Dermis lymphatic vessel endothelial cell (primary cell): ENCODE measurements at places on chromosomes 4 and X. TPM values are rescaled to one million over a fixed set of nuclear protein-coding genes. Genes with fewer than 3 reads are reported as not detected.

Gene PLS3
- total RNA-seq: 320 and 419 TPM in 2 replicates

Gene TRIM61
- not detected in 2 replicates for total RNA-seq

Gene CT45A1
- not detected in 2 replicates for total RNA-seq

Gene POU3F4
- not detected in 2 replicates for total RNA-seq
